ENCODE measurements at places on chromosomes 11 and 22.

DNA sequence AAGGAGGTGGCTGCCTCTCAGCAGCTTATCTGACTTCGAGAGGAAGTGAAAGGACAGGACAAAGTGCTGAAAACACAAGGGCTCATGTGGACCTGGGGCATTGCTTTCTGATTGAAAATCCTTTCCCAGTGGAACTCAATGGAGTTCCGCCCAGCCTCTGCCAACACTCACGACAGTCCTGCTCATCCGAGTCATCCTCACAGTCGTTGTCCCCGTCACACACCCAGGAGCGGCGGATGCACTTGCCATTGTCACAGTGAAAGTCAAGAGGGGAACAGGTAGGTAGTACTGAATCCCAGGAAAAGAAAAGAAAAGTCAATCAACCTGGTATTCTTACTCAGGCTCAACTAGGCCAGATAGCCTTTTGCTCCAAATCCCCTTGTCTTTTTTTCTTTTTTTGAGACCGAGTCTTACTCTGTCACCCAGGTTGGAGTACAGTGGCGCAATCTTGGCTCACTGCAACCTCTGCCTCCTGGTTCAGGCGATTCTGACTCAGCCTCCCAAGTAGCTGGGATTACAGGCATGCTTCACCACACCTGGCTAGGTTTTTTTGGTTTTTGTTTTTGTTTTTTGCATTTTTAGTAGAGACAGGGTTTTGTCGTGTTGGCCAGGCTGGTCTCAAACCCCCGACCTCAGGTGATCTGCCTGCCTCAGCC lies 18.1 kb downstream of the LRP4 start:
- no peak for DNase-seq

- no peak for DNase-seq
Observed at GRCh38 chr11:6862961-6863360, at the start of gene OR10A2. TSS of gene OR10A2 (plus strand) at chr11:6863057. CDS start at chr11:6869755, 6,698 bp downstream.

DNA sequence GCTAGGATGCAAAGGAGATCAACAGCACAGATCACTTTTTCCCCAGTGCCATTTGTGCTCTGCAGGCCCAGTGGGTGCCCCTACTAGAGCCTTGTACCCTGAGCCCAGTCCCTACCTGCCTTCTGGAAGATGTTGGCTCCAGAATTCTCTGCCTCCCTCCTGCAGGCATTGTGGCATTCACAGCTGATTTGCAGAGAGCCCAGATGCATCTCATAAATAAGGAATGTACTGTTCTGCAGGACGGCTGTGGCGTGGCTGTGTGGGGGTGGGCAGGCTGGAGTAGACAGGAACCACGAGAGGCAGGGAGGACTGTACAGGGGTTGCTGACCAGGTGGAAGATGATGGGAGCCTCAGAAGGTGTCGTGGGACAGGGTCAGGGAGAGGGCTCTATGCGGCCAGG lies 11.2 kb upstream of the MIAT start:
- DNase-seq: no peak

DNA sequence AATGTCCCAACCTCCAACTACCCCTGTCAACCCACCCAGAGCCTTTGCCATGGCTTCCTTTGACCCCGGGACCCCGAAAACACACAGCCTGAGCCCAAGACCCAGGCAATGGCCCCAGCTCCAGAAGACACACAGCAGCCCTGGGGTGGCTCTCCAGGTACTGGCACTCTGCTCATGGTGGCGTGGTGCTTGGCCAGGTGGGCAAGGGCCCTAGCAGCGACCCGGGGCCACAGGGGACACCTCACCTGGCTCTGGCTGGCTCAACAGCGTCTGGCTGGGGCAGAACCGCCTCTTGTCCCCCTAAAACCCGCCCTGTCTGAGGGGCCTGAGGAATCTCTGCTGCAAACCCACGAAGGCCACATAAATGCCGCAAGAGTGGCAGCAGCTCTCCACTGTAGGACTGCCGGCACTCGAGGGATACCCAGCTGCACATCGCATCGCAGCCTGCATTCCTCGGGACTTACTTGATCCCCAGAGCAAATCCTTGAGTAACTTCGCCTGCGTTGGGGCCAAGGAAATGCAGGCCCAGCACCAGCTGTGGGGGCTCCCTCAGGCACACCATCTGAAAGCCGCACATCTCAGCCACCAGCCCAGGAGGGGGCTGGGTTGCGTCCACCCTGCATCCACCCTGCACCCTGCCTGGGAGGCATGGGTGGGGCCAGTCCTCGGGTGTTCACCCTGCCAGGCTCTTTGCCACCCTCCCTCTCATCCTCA lies 23.1 kb upstream of the GNB1L start:
- DNase-seq: no peak

GRCh38 chr11:125918140-125918840 lies 14.0 kb downstream of the DDX25 start:
- no peak for DNase-seq

DNA sequence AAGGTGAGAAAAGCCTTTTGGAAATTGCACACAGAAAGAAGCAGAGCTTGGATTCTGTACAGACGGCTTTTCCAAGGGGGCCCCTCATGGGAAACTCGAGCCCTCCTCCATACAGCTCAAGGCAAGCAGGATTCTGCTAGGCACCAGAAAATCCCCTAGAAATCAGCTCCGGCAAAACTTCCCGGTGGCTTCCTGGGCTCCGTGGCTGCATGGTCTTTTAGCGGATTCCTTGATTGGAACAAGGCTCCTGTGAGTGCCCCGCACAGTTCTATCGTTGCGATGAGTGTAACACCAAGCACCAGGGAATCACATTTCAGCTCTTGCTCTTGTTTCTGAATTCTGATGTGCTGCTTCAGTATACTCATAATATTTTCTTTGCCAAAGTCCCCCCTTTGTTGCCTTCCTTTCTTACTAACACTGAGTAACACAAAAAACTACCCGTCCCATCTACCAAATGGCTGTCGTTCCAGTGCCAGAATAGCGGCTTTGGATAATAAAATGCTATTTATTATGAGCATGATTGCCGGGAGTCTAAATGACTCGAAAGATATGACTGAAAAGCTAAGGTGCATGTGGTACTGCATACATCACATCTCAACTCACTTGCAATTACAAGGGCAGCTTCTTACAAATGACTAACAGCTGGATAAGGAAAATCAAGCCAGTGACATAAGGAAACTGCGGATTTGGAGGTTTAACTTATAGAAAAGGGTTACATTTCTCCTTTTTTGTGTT lies 494.1 kb downstream of the DLG2 start:
- no peak for DNase-seq

DNA sequence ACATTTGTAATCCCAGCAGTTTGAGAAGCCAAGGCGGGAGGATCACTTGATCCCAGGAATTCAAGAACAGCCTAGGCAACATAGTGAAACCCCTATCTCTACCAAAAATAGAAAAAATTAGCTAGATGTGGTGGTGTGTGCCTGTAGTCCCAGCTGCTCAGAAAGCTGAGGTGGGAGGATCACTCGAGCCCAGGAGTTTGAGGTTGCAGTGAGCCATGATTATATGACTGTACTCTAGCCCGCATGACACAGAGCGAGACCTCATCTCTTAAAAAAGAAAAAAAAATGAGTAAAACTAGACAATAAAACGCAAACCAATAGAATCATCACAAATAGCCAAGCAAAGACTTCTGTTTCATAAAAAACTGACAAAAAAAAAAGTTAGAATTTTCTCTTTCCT lies 21.8 kb downstream of the NUCB2 start:
- DNase-seq: no peak

- no peak for DNase-seq
Observed at GRCh38 chr22:27416511-27417420, 384.8 kb downstream of the MN1 start.

GRCh38 chr11:113408206-113408605 lies 20.6 kb downstream of the ANKK1 start:
- DNase-seq: no peak

DNA sequence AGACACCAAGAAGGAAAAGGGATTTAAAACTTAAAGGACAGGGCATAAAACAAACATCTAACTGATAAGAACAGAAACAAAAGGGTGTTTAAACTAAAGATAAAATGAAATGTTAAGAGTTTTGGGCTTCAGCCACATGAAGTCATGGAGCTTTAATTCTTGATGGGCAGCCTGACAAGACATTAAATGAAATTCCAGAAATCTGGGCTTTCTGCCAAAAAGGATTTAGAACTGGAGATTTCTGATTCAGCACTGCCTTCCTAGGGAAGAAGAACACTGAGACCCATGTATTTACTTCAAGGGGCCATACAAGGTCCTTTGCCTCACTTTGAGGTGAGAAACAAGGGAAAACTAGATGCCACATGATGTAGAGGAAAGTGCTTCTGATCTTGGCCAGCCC lies 355.9 kb upstream of the RAG2 start:
- DNase-seq: no peak

DNA sequence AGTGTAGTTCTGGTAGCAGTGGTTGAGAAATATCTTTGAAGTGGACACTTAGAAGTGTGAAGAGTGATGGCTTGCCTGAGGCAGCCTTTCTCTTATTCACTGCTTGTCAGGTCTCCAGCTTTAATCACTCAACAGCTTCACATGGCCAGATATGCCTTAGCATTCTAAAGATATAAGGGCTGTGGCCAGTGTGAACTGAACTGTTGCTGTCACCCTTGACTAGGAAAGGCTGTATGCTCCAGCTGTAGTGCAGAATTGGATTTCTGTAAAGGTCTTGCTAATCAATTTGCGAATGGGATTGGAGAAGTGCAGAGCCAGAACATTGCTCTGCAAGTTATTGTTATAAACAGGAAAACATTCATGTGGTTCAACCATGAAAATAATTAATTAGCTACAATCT lies 266.7 kb downstream of the TMEM135 start:
- DNase-seq: no peak

- DNase-seq: no peak
Observed at GRCh38 chr11:126561327-126561893, 205.9 kb downstream of the ST3GAL4 start.

GRCh38 chr11:11607772-11608171 lies 14.0 kb downstream of the GALNT18 start:
- DNase-seq: no peak

DNA sequence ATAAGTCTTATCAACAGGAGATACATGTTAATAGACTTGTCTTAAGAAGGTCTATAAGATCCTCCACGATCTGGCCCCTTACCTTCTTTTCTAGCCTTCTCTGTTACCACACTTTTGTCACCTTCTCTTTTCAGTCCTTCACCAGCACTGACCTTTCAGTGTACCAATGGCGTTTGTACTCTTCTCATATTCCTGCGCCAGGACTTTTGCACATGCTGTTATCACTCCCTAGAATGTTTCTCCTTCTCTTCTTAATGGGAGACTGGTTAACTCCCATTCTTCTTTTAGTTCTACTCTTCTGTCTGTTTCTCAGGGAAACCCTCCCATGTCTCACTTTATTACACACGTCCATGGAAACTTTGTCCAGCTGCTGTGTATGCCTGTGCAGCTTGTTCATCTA lies 4.4 kb upstream of the EED start:
- DNase-seq: no peak

DNA sequence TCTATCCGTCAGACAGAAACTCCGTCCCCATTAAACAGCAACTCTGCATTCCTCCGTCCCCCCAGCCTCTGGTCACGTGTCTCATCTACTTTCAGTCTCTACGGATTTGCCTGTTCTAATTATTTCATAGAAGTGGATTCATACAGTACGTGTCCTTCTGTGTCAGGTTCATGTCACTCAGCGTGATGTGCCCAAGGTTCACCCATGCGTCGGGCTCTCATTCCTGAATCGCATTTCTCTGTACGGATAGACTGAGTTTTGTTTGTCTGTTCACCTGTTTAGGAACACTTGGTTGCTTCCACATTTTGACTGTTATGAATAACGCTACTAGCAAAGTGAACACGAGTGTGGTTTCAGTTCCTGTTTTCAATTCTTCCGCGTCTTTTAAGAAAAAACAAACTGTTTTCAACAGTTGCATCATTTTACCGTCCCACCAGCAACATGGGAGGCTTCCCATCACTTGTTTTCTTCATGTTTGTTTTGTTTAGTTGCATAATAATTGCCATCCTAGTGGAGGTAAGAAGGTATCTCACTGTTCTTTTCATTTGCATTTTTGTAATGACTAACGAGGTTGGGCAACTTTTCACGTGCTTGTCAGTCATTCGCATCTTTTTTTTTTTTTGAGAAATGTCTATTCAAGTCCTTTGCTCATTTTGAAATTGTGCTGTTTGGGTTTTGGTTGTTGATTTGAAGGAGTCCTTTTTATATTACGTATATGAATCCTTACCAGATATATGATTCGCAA lies 8.9 kb upstream of the NLRP6 start:
- DNase-seq: peak; percentile 26

All from activated naive CD4-positive, alpha-beta T cell (primary cell).